ENCODE measurements at places on chromosomes 4 and X.

GRCh38 chr4:26713563-26714151 is 129.8 kb downstream of the TBC1D19 start:
- no peak for DNase-seq

DNA sequence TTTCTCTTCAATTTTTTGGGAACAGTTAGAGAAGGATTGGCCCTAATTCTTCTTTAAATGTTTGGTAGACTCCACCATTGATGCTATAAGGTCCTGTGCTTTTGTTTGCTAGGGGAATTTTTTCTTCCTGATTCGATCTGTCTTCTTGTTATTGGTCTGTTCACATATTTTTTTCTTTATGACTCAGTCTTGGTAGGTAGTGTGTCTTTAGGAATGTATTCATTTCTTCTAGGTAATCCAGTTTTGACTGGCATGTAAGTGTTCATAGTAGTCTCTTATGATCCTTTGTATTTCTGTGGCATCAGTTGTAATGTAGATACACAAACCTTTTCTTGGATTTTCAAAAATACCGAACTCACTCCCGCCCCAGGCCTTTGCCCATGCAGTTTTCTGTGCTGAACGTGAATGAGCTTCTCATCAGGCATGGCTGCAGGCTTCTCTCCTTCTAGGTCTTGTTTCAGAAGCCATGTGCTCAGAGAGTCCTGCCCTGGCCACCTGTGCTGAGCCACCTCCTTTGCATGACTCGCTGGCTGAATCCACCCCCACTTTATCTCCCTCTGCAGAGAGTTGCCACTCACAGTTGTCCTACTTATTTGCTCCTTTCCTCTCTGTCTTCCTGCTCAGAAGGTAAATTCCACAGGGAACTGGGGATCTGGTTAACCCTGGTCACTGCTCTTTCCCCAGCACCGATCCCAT is 67.0 kb downstream of the STK32B start:
- no peak for DNase-seq

- DNase-seq: no peak
These were observed 100.0 kb downstream of the ADAMTS3 start for GRCh38 chr4:72468904-72469502.

- DNase-seq: no peak
These were observed 2728.8 kb downstream of the PCDH7 start for GRCh38 chr4:33448948-33449347.

- DNase-seq: no peak
These were observed 192.7 kb downstream of the RBMX2 start for GRCh38 chrX:130594453-130594916.

GRCh38 chr4:66266035-66266434 is 595.7 kb upstream of the EPHA5 start:
- DNase-seq: no peak

DNA sequence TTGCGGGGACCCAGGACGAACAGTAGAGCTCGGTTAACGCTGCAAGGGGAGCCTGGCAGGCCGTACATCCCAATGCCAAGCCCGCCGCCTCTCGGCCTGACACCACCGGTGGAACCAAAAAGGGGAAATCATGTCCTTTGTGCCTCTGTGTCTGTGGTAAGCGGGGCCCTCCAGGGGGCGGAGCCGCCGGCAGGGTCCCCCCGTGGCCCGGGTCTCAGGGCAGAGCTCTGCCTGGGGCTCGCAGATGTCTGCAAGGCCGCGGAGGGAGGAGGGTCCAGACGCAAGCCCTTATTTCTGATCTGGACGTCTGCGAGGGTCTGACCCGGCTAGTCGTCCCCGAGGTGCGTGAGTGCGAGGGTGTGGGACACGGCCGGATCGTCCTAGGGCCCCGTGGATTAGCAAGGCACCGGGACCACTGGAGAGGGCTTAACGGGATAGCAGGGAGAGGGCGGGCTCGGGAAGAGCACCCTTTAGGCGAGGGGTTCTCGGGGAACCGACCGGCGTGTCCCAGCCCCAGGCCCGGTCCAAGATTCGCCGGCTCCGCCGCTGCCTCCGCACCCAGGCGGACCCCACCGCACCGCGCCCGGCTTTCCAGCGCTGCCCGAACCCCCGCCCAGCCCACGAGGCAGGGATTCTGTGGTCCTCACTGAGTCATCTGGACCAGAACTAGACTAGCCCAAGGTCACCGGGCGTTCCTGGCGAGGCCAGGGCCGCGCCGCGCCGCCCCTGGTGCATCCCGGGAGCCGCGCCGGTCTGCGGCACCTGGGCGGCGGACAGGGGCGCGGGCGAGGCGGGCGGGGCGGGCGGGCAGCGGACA is 863 bp upstream of the FAM193A start:
- DNase-seq: peak; percentile 36

DNA sequence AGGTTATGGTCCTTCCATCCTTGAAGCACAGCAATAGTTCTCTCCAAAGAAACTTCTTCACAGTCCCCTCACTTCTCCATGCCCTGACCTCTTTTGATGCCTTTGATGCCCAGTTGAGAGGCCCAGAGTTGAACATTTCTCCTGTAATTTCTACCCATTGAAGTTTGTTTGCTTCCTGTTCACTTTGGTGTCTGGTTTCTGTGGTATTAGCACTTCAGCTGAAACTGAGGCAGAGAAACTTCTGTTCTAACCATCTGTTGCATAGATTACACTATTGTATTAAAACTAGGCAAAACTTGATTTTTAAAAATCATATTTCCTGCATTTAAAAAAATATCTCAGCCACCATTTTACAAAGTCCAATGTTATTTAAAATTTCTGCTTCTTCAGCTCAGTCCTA is 89.8 kb upstream of the ADGRG2 start:
- DNase-seq: no peak

- no peak for DNase-seq
These were observed 54.5 kb upstream of the BCOR start for GRCh38 chrX:40152173-40152711.

- DNase-seq: no peak
These were observed 15.4 kb upstream of the MSANTD1 start for GRCh38 chr4:3233391-3234071.

GRCh38 chr4:42381666-42382065 is 15.6 kb upstream of the SHISA3 start:
- DNase-seq: no peak
